NCI-H2171 treated with DMSO at 0.1 percent for 48 hours (cell line): ENCODE measurements at places on chromosomes 7 and 10.

- no peak for DNase-seq
Measured at GRCh38 chr10:46305079-46305818, 18.5 kb downstream of the ANTXRL start.

- no peak for DNase-seq
Measured at GRCh38 chr7:54825368-54825767, 66.4 kb upstream of the SEC61G start.

- DNase-seq = no peak
Measured at GRCh38 chr7:74214816-74215630, 5.2 kb downstream of the LAT2 start.

GRCh38 chr7:94100723-94101345 lies 96.7 kb upstream of the BET1 start:
- DNase-seq = no peak

GRCh38 chr7:43303740-43304241 lies 191.3 kb downstream of the HECW1 start:
- DNase-seq = no peak

DNA sequence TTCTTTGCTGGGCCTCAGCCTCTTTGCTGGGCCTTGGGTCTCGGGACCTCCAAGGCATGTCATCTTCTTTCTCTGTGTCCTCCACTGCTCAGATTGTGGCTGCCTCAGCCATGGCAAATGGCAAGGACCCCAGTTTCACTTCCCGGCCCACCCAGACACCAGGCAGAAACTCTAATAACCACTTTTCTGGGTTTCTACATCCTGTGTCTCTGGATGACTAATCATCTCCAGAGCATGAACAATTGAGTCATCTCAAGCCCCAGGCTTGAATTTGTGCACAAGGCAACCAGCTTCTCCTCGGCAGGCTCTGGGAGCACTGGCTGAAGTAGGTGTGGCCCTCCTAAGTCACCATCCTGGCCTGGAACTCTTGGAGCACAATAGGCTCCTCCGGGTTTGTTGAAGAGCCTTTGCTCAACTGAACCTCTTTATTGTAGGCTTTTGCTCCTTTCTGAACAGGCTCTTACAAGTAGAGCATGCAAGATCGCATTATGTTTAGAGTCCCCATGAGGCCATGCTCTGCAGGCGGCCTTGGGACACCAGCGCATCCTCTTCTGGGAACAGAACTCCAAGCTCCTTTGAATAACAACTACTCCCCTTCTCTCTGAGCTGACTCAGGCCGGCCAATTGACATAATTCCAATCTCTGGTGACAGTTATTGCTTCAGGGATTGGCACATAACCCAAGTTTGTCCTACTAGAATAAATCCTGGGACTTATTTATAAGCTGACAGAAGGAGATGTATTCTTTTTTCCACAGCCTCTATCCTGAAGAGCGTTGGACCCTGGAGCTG lies 218.1 kb downstream of the WDR11 start:
- no peak for DNase-seq
